Stimulated activated CD4-positive, alpha-beta T cell treated with anti-CD3 and anti-CD28 coated beads, Interleukin-15, amount 100 ng/mL, for 48 hours (primary cell): ENCODE measurements at places on chromosomes 7 and 10.

DNA sequence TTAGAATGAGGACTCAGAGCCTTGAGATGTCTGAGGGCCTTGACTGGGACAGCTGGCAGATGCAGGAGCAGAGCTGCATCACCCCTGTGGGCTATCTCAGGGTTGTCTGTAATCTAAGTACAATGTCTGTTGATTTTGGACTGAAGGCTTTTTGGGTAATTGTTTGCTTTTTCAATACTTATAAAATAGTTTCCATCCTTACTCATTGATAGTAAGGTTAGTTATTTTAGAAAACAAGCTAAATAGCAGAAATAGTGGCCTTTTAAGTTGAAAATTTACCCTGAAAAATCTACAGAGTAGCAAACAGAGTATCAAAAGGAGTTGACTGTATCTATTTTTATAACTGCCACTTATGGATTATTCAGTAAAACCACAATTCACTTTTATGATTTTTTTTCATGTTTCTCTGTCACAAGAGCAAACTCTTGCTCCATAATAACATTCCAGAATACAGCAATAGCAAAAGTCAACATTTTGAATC lies 179.7 kb downstream of the CFTR start:
- no peak for DNase-seq

DNA sequence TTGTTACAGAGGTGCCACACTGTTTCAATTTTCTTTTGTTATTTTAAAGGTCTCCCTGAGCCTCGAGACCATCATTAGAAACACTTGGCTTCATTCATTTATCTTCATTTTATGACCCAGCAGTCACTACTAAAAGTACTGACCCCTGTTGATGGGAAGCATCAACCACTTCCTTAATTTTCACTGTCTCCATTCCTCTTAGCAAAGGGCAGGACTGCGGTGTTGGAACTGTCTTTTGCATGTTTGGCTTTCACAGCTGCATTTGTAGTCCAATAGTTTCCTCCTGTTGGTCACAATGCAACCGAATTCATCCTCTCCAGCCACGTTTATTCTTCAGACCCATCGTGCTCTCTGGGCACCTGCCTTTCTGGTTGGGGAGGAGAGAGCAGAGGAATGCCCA lies 46.7 kb upstream of the PDZD8 start:
- no peak for DNase-seq

GRCh38 chr7:113321201-113321600 lies 202.8 kb upstream of the SMIM30 start:
- no peak for DNase-seq

DNA sequence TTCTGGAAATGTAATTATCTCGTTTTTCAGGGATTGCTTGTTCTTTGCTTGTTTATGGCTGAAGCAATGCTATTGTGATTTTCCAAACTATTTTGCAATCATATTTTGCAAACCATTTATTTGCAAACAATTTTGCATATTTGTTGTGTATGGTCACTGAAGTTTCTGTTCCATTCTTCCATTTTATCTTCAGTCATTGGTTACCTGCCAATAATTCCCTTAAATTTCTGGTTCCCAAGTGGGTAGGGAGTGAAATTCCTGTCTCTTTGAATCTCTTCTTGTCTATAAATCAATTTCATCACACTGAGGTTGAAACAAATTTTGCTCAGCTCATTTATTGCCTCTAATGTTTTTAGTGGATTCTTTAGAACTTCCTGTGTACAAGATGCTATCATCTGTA lies 401.7 kb upstream of the VWC2 start:
- DNase-seq = no peak

DNA sequence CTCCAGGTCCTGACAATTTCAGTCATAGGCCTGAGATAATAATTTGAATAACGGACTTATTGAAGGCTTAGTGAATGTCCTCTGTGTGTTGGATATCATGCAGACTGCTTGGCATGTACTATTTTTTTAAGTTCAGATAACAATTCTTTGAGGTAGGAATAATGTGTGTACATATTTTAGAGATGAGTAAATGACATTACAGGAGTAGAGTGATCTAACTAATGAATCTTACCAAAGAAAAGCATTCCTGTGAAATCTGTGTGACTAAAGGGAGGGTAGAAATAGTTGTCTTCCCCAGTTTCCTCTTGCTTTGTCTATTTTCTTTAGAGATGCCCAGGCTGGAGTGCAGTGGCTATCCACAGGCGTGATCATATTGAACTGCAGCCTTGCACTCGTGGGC lies 391.8 kb upstream of the ETV1 start:
- DNase-seq = no peak
